ENCODE measurements at places on chromosomes 2 and 18.

DNA sequence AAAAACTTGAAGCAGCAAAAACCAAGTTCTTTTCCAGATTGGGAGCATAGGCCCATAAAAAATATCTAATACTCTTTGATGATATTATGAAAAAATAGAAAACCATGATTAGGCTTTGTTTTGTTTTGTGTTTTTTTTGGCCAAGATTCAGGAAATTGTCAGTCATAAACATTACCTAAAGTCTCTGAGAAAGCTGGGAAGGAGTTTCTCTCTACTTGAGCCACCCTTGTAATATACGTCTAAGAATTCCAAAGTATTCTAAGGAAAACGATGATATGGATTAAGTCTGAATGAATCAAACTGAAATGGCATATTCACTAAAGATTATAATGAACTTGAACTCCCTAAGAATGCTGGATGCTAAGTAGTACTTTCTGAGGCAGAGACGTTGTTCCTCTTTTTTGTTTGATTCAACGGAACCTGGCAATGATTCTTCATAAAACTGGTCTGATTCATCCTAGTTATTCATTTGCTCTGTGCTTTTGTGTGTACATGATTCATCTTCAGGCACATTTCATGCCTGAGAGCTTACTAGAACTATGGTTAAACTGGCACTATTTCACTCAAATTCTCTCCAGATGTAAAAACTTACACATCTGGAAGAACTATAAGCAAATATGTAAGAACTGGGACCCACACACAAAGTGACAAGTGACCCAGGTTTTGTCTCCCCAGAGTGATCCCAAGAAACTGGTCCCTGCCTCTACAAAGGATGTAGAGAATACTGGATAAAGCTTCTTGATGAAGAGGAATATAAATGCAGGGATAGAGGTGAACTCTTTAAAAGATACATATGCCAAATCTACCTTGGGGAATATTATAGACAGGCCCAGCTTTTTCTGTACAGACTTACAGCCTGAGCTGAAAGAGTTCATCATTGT is 159.7 kb downstream of the DOCK10 start:
- no peak for DNase-seq

- DNase-seq = peak; percentile 87
These were observed 80.0 kb downstream of the ETAA1 start for GRCh38 chr2:67476809-67477790.

DNA sequence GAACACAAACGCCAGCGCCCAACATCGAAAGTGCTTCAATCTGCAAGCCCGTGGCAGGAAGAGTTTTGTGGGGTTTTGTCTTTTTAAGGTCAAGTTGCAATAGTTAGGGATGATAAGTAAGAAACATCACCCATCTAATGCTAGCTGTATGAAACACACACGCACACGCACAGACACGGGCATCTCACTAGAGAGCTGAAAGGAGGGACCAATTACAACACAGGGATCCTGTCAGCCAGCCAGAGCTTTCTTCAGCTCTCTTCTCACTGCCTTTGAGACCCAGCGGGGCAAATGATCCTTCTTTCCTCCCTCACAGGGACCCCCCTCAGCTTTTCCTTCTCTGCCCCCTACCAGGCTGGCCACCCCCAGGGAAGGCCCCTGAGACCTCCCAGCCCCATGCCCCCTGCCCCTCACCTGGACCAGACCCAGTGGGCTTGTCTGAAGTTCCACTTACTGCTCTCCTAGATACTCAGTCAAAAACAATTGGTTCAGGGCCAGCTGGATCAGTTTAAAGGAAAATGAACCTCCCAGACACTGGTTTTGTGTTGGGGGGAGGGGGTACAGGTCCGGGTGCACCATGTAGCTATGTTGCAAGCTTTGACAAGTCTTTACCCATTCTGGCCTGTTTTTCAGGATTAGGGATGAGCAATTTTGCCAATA is 17.9 kb downstream of the CYP26B1 start:
- DNase-seq = no peak

- no peak for DNase-seq
These were observed 187.6 kb downstream of the MREG start for GRCh38 chr2:215825707-215826106.

DNA sequence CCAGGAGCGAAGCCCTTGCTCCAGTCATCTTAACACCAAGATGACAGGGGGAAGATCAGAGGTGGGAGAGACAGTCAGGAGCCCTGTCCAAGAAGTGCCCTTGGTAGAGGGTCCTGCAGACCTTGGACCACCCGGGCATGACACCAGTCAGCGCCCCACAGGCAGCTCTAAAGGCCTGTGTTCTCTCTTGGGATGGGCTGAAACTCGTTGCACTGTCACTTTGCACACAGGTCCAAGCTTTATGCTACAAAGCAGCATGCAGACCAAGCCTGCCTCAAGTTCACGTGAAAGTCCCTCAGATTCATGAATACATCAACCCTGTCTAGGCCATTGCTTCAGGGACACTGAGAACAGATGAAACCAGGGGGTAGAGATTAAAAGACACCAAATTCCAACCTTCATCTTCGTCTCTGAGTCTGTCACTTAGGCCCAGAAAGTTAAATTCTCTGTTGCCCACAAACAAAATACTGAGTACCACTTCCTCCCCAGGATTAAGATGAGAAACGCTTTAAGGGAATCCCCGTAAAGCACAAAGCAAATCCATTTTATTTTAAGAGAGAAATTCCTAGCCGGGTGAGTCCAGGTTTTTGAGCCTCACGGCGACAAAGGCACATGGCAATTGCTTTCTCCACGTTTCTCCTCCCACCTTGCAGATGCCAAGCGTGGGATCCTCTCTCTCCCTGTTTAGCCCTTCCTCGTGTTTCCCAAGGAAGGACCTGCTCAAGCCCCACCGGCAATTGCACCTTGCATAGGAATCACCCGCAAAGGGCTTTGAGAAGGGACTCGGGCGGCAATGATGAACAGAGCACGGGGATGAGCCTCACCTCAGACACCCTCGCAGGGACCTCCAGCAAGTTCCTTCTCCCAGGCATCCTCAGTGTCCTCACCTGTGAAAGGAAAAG is 75.0 kb upstream of the ID2 start:
- DNase-seq = no peak

GRCh38 chr2:241126771-241127202 is 22.5 kb downstream of the PASK start:
- no peak for DNase-seq

GRCh38 chr18:10965119-10965518 is 184.2 kb downstream of the PIEZO2 start:
- DNase-seq = no peak

DNA sequence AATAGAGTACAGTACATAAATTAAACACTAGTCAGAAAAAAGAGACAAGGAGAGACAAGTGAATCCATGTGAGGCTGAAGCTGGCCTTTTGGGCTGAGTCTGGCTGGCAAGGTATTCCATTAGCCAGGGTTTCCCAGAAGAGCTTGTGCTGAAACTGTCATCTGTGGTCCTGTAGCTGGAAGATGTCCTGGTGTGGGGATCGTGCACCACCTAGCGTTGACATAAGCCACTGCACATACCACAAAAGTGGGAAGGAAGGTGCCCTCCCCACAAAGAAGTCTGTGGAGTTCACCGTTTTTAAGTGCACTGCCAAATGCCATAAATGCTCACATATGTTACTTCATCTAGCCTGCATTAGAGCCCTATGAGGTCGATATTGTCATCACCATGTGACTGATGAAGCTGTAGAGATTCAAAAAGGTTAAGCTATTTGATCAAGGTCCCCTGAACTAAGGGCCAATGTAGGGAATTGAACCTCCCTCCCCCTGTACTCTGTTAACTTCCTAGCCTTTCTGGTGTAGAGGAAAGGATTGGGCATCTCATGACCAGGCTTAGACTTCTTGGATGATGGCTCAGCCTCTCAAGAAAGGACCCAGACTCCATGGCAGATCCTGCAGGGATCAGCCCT is 31.9 kb upstream of the GALNT14 start:
- DNase-seq = peak; percentile 61

GRCh38 chr2:227849906-227850305 is 21.5 kb upstream of the DAW1 start:
- DNase-seq = no peak

- DNase-seq = no peak
These were observed 8.0 kb upstream of the CDK15 start for GRCh38 chr2:201798252-201798913.

- DNase-seq = no peak
These were observed 899 bp upstream of the GFPT1 start for GRCh38 chr2:69387770-69388481.

GRCh38 chr2:205288686-205289085 is 393.6 kb upstream of the NRP2 start:
- no peak for DNase-seq

- no peak for DNase-seq
These were observed 131.5 kb downstream of the ZNF516 start for GRCh38 chr18:76363436-76364120.

DNA sequence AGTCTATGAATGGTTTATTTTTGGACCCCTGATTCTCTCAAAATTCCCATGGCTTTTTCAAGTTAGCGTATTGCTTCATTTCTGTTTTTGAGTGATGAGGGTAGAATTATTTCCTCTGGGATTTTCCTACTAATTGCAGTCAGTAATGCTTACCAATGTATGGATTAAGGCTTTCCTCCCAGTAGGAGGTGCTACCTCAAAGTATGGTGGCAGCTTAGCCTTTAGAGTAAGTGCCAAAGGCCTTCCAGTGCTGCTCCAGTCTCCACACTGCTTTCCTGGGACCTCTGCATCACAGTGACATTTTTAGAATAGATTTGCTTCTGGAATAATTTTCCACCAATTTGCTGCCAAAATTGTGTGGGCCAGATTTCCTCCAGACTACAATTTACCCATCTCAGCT is 16.2 kb upstream of the SSB start:
- DNase-seq = no peak

DNA sequence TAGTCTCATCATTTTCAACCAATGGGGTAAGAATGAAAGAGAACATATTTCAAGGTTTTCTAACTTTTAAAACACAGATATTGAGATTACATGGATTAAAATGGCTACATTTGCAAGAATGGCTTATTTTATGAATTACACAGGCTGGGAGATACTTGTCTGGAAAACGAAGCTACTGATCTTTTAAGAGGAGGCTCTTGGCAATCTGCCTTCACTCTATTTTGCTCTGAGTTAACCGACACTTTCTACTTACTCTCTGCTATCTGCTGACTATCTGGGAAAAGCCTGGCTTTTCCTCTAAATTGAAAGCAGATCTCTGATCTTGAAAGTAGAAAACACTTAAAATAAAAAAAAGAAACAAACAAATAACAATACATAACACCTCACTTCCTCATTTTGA is 325.4 kb upstream of the LINC00305 start:
- DNase-seq = peak; percentile 8

GRCh38 chr18:27606741-27607140 is 421.6 kb upstream of the CHST9 start:
- no peak for DNase-seq

GRCh38 chr2:95298486-95299111 is 1.5 kb downstream of the KCNIP3 start:
- no peak for DNase-seq

All from NCI-H1105 treated with DMSO at 0.1 percent for 48 hours (cell line).